A549 treated with AZD2906 at 1 μM for 4 hours (cell line): ENCODE measurements at places on chromosomes 7 and 10. TPM values are rescaled to one million over a fixed set of nuclear protein-coding genes. Genes with fewer than 3 reads are reported as not detected.

The ZNF503 gene
- 6.0 to 8.8 TPM (median 8.4 TPM) in 5 replicates for total RNA-seq

The GDF2 gene
- not detected in 5 replicates for total RNA-seq

The LRIT2 gene
- not detected in 5 replicates for total RNA-seq

The EBLN1 gene
- total RNA-seq: 0.05 to 0.09 TPM in 2 of 5 replicates, not detected in the others

The ADCYAP1R1 gene
- total RNA-seq: 0.03 to 0.07 TPM (median 0.03 TPM) in 4 of 5 replicates, not detected in the other

The SERPINE1 gene
- 1,708 to 2,057 TPM (median 1,848 TPM) in 5 replicates for total RNA-seq

The PEX1 gene
- 4.9 to 6.9 TPM (median 5.2 TPM) in 5 replicates for total RNA-seq

The ZNF365 gene
- total RNA-seq: 0.83 to 1.00 TPM (median 0.91 TPM) in 5 replicates

The PCLO gene
- 0.77 to 1.5 TPM (median 0.85 TPM) in 5 replicates for total RNA-seq

The SPDYE2 gene
- total RNA-seq: not detected in 5 replicates

The IFIT1B gene
- total RNA-seq: not detected in 5 replicates

The TMEM196 gene
- not detected in 5 replicates for total RNA-seq

The DDX50 gene
- total RNA-seq: 29.6 to 41.8 TPM (median 33.1 TPM) in 5 replicates
